ENCODE measurements at places on chromosomes 3 and 15.
A peak's percentile ranks its signal among the peaks of the same experiment; 100 is the strongest.

GRCh38 chr3:1275495-1275894, 182.7 kb downstream of the CNTN6 start:
- no peak for DNase-seq

DNA sequence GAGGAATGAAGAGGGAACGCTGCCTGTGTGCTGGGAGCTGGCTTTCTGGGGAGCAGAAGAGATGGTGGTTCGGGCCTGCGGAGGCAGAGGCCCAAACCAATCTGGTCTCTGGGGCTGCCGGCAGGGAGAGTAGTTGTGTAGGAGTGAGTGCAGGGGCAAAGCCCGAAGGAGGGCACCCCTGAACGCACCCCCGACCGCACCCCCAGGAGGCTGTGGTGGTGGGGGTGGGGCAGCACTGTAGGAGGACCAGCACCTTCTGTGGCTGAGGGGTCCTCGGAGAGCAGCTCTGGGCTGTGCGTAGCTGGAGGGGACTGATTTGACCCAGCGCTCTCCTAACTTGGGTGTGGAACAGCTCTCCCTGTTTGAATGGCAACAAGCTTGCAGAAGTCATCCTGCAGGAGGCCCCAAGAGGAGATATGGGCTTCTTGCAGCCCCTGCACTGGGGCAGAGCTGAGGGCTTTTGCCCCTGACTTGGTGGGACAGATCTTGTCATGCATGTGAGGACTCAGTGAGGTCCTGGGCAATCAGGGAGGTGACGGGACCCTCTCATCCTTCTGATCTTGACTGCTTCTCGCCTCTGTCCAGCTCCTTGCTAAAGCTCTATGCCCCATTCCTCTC, 26.1 kb downstream of the C15orf39 start:
- DNase-seq, result peak; percentile 1

- no peak for DNase-seq
Observed at GRCh38 chr3:109392293-109392692, 54.9 kb upstream of the DPPA4 start.

- no peak for DNase-seq
Observed at GRCh38 chr3:150495563-150496168, 50.6 kb downstream of the SERP1 start.

GRCh38 chr3:45631486-45631885, 36.9 kb downstream of the LIMD1 start:
- no peak for DNase-seq

GRCh38 chr3:138347960-138348753, at the start of gene MRAS:
TSS of gene MRAS (plus strand) at chr3:138348579. CDS start at chr3:138372884, 24,305 bp downstream.
- peak; percentile 44 for DNase-seq

DNA sequence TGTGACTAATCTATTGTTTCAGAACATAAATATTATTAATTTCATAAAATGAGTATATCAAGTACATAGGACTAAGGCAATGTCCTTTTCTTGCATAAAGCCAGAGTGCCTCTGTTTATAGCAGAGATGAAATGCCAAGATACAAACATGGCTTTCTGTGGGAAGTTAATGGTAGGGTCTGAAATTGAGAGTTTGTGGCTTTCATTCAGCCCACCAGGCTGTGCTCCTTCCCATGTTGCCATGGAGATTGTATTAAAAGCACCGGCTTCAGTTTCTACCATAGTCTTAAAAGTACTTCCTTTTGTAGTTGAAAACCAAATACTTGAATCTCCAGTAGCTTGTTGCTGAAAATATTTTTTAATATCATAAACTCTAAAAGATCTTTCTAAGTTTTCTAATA, 114.0 kb downstream of the LRRC28 start:
- DNase-seq, result no peak

DNA sequence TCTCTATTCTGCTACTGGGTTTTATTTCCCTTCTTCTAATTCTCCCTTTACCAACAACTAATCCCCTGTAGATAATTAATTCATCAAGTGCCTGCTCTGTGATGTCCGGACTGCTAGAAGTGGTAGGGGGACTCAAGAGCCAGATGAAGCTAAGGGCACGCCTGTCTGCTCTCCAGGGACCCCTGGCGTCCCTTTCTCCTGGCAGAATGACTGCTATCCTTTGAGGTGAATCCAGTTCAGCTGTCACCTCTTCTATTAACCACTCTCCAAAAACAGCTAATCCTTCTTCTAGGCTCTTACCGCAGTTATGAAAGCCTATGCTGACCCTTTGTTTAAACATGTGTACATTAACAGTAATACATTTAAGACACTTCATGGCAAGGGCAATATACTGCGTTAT, 1.4 kb upstream of the CHRNA7 start:
- no peak for DNase-seq

Data from naive thymus-derived CD4-positive, alpha-beta T cell (primary cell).